ENCODE measurements at places on chromosomes 12 and 14.

GRCh38 chr12:131642771-131643170, 68.1 kb upstream of the SFSWAP start:
- DNase-seq: no peak

- DNase-seq: no peak
These were observed 5.1 kb downstream of the ACSS3 start for GRCh38 chr12:81083018-81083417.

- DNase-seq: no peak
These were observed 15.5 kb upstream of the MGP start for GRCh38 chr12:14901228-14901562.

DNA sequence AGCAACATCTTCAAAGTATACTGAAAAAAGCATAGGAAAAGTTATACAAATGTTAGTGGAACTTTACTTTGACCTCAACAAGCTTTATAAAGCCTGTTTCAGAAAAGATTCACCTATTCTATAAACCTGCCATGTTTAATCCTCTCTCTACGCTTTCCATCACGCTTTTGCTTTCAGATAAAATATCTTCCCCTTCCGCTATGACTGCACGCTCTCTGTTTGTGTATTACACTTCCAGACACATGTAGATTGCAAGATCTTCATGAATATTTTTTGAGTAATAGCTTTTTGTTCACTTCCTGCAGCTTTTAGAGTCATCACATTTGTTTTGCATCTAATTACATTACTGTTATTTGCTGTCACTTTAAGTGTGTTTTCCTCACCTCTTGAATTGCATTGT, 271.4 kb downstream of the RASSF9 start:
- no peak for DNase-seq

GRCh38 chr14:70642303-70643235, 853 bp downstream of the TTC9 start:
- no peak for DNase-seq

GRCh38 chr12:49658276-49658675, 34.9 kb downstream of the PRPF40B start:
- no peak for DNase-seq

- DNase-seq: no peak
These were observed 15.3 kb downstream of the WDR20 start for GRCh38 chr14:102154821-102155549.

GRCh38 chr14:24701062-24701461, 67.1 kb upstream of the GZMB start:
- no peak for DNase-seq

DNA sequence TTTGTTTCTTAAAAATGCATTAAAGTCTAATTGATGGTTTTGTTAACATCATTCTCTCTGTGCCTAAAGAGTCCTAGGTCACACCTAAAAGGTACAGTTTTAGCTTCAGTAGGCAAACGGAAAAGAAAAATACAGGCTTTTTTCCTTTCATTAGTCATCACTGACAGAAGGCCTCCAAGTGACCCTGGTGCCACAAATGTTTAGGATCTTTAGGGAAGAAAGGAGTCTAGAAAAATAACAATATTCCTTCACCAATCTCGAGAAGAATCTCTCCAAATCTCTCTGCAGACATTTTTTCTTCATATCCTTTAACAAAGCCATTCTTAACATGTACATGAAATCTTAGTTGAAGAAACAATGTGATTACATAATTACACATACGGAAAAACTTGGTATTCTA, 2.0 kb downstream of the DENND5B start:
- DNase-seq: no peak

GRCh38 chr12:124007826-124008570, 35.0 kb downstream of the ZNF664 start:
- no peak for DNase-seq

Measured in stimulated activated CD4-positive, alpha-beta T cell treated with anti-CD3 and anti-CD28 coated beads, Interleukin-15, amount 100 ng/mL, for 48 hours (primary cell).